ENCODE measurements at places on chromosomes 11 and 22. TPM values are rescaled to one million over a fixed set of nuclear protein-coding genes. Genes with fewer than 3 reads are reported as not detected.
A peak's percentile ranks its signal among the peaks of the same experiment; 100 is the strongest.

Gene OR5J2
- not detected for total RNA-seq

Gene CCDC87
- not detected for total RNA-seq

Gene FBLN1
- total RNA-seq: not detected

- no peak for DNase-seq
- H3K27me3 ChIP-seq: peaks cover 69% of the 10 kb centered on the region
- no peak overlapping the region for H3K27ac ChIP-seq
- H3K4me3 ChIP-seq: no peak overlapping the region
- peaks cover 29% of the 10 kb centered on the region for H3K4me1 ChIP-seq
- H3K36me3 ChIP-seq: no peaks in the 10 kb centered on the region
Observed at GRCh38 chr22:44328762-44329161, 16.0 kb upstream of the SHISAL1 start.

Gene KCNJ1
- not detected for total RNA-seq

DNA sequence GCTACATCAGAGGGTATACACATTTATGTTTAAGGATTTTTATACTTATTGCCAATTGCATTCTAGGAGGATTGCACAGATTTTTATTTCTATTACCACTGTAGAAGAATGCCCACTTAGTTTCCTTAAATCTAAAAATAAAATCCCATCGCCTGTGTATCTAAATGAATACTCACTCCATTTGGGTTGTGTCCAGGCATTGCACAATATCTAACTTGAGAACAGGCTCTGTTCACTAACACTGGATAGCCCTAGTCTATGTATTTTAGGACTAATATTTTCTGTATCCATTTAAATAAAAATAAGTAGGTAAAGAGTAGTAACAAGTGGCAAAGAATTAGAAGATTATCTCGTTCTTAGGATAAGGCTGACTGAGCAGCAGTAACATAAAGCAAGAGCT, 4.1 kb downstream of the C11orf52 start:
- H3K4me1 ChIP-seq: peaks cover 20% of the 10 kb centered on the region
- no peak overlapping the region for H3K4me3 ChIP-seq
- DNase-seq: no peak
- H3K27me3 ChIP-seq: peaks cover 13% of the 10 kb centered on the region

DNA sequence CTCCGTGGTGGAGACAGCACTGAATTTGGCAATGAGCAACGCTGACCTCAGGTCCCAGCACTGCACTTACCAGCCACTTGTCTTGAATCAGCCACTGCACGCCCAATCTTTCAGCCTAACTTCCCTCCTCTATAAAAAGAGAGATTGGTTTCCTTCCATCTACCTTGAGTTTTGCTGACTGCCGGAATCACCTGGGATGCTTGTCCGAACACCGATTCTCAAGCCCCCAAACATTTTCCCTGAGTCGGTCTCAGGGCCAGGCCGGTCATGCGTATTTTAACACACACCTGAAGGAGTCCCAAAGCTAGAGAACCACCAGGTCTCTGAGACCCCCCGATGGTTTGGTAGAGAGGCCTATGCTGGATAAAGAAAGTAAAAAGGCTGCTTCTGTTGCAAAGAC, 131.5 kb downstream of the SPATA19 start:
- no peaks in the 10 kb centered on the region for H3K36me3 ChIP-seq
- no peak for DNase-seq
- peaks cover 3% of the 10 kb centered on the region for H3K27me3 ChIP-seq
- H3K27ac ChIP-seq: no peak overlapping the region

GRCh38 chr11:76653674-76654284, 16.8 kb downstream of the LRRC32 start:
- no peak overlapping the region for H3K27ac ChIP-seq
- peaks cover 20% of the 10 kb centered on the region for H3K27me3 ChIP-seq
- DNase-seq: no peak
- H3K36me3 ChIP-seq: no peaks in the 10 kb centered on the region

Gene ZNF70
- total RNA-seq: 2.0 TPM

DNA sequence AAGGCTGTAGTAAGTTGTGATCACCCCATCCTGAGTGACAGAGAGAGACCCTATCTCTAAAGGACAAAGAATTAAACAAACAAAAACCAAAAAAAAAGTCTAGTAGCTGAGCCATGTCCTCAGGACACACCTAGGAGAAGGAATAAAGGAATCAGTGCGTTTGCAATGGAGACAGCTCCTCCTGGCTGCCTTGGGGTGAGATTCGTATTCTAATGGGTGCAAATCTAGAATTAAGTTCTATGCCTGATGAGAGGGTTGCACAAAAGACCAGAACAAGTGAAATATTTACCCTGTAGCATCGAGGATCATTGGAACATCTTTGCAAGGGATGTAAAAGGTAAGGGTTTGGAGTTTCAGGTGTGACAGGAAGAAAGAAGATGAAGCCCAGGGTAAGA, 70.3 kb upstream of the BMAL1 start:
- H3K27ac ChIP-seq: peak overlapping the region; percentile 87
- peak overlapping the region; percentile 64 for H3K4me3 ChIP-seq
- no peak for DNase-seq
- H3K4me1 ChIP-seq: peaks cover 46% of the 10 kb centered on the region
- H3K27me3 ChIP-seq: peaks cover 3% of the 10 kb centered on the region
- H3K36me3 ChIP-seq: no peaks in the 10 kb centered on the region

DNA sequence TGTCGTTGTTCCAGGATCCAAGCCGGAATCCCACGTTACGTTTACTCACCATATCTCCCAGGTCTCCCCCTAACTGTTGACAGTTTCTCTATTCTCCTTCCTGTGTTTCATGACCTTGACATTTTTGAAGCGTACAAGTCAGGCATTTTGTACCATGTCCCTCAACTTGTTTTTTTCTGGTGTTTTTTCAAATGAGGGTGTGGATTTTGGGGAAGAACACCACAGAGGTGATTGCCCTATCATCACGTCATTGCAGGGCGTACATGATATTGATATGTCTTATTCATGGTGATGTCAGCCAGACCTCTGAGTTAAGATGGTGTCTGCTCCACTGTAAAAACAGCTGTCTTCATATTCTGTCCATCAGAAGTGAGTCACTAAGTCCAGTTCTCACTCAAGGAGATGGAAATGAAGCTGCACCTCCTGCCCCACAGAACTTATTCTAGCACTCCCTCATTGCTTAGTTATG, 28.3 kb upstream of the SOX10 start:
- H3K36me3 ChIP-seq: no peaks in the 10 kb centered on the region
- DNase-seq: no peak
- H3K27me3 ChIP-seq: no peaks in the 10 kb centered on the region
- peaks cover 7% of the 10 kb centered on the region for H3K4me1 ChIP-seq
- no peak overlapping the region for H3K4me3 ChIP-seq

GRCh38 chr11:71200761-71201160, 51.6 kb downstream of the SHANK2 start:
- no peak overlapping the region for H3K4me3 ChIP-seq
- no peaks in the 10 kb centered on the region for H3K27me3 ChIP-seq
- no peak for DNase-seq
- no peak overlapping the region for H3K27ac ChIP-seq

DNA sequence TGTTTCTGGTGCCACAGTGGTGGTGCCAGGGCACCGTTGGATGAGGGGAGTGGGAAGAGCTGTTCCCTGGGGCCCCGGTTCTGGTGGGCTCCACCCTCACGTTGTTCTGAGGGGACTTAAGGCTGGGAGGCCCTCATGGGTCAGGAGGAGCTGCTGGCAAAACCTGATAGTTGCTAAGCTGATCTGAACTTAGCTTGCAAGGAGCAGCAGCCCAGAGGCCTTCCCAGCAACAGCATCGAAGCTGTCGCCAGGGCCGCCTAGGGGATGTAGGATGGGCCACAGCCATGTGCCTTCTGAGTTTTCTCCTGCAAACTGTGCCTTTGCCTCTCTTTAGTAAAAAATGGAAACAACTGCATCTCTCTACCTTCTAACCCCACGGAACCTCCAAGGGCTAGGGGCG, 240.2 kb downstream of the TBC1D22A start:
- H3K36me3 ChIP-seq: peaks cover 4% of the 10 kb centered on the region
- peaks cover 16% of the 10 kb centered on the region for H3K4me1 ChIP-seq
- H3K27ac ChIP-seq: no peak overlapping the region

DNA sequence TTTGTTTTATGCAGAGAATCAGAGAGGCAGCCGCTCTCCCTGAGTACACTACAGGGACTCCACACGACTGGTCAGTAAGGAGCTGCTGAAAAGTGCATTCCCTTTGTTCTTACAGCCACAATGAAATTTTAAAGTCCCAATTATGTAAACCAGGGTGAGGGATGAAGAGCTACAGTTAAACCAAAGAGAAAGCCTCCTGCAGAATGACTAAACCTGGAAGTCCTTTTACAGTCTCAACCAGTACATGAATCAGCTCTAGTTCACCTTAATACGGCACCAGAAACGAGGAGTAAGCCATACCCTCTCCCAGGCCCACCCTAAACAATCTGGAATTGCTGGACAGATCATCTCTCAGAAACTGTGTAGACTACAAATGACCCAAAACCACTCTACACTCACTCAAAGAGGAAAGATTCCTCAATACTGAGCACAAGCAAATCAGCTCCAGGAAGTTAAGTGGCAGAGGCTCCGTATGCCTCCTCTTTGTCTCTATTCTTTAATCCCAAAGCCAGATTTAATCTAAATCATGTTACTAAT, 113.1 kb downstream of the RBFOX2 start:
- no peak for DNase-seq
- no peak overlapping the region for H3K4me3 ChIP-seq
- peaks cover 4% of the 10 kb centered on the region for H3K27me3 ChIP-seq
- H3K27ac ChIP-seq: no peak overlapping the region
- H3K36me3 ChIP-seq: no peaks in the 10 kb centered on the region

Gene SEPTIN5
- total RNA-seq: not detected

DNA sequence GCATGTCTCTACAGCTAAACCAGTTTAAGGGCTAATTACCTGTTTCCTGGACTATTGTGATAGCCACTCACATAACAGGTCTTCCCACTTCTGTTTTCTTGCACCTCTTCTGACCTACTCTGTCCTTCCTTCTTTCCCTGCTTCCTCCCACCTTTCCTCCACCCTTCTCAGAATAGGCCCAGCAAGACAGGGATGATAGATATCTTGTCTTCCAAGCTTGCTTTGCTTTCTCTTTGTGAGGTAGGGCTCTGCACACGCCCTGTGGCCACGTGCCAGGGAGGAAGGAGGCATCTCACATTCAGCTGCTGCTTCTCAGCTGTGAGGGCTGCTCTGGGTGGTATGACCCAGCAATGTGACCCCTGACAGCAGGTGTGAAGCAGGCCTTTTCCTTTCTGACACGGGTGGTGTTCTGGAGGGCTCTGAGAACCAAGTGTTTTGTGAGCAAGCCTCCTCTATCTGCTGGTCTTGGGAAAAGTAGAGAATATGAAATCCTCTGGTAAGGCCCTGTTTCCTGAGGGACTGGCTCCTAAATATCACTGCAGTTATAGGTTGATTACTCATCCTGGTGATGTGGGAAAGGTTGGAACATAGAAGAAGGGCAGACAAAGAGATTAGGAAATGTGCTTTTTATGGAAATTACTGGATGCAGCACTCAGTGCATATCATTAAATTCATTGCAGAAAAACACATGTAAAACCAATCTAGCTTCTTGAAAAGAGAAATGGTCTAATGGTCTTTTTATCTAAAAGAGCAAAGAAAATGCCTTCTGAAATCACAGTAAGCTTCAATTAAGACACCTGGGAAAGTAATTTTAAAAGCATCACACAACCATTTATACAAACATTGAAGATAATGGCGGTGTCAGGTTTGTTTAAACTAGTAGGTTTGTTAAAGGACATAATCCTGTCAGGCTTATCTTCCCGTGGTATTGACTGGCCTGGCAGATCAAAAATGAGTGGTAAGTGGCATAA, 8.5 kb downstream of the AMOTL1 start:
- no peaks in the 10 kb centered on the region for H3K36me3 ChIP-seq
- no peak for DNase-seq
- no peak overlapping the region for H3K4me3 ChIP-seq
- H3K27me3 ChIP-seq: peaks cover 24% of the 10 kb centered on the region
- H3K27ac ChIP-seq: no peak overlapping the region

DNA sequence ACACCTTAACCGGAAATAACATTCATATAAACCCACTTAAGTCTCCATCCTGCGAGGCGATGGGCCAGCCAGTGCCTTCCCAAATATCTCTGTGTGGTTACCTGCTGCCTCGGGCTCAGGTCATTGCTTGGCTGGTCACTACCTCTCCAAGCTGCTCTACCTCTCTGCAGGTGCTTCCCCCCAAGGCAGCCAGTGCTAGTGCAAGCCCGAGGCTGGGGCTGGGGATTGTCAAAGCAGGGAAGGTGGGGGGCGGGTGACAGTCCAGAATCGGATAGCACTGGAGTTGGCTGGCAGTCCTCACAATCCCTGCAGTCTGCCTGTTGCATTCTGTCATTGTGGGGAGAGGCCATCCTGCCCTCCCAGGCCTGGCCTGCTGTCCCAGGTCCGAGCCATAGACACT, 11.1 kb downstream of the MCHR1 start:
- no peak for DNase-seq
- no peak overlapping the region for H3K27ac ChIP-seq
- H3K4me1 ChIP-seq: peaks cover 2% of the 10 kb centered on the region

Gene KRTAP5-11
- not detected for total RNA-seq

Gene NAALADL1
- 6.3 TPM for total RNA-seq

DNA sequence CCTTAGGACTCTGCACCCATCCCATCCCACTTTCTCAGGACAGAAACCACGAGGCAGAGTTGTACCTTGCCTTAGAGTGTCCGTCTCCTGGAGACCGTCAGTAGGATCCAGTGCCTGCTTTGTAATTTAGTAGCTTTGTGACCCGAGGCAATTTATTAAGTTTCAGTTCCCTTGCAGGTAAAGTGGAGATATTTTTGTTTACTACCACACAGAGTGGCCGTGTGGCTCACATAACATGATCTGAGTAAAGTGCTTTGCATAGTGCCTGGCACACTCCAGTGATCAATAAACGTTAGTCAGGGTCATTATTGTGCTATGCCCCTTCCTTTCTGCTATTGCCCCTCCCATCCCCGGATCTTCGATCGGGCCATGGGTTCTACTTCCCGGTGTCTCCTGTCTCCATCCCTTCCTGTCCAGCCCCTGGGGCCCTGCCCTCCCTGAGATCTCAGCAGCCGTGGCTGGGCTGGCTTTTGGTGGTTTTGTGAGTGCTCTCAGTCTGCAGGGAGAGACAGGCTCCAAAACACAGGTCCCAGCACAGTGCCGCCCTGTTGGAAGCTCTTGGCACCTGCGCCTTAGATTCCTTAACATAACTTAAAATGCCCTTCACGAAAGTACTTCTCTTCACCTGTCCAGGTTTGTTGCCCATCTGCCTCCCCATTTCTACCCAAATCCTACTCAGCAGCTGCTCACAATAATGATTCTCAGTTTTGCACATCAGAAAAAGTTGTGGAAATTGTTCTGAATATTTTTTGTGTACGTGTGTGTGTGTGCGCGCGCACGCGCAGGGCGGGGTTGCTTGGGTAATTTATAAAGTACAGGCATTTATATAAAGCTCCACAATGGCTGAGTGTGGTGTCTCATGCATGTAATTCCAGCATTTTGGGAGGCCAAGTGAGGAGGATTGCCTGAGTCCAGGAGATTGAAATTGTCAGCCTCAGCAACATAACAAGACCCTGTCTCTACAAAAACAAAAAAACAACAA, 753.7 kb downstream of the NTM start:
- DNase-seq: no peak
- no peaks in the 10 kb centered on the region for H3K4me1 ChIP-seq
- H3K4me3 ChIP-seq: no peak overlapping the region
- no peak overlapping the region for H3K27ac ChIP-seq

GRCh38 chr11:45654231-45655011, 11.0 kb downstream of the CHST1 start:
- no peak for DNase-seq
- peaks cover 3% of the 10 kb centered on the region for H3K27me3 ChIP-seq
- no peak overlapping the region for H3K27ac ChIP-seq
- H3K4me3 ChIP-seq: no peak overlapping the region

Data from activated CD4-positive, alpha-beta T cell treated with anti-CD3 and anti-CD28 coated beads, Interleukin-2, amount 10 ng/mL, durations not matched to agents 7 days and 5 days (primary cell).